ENCODE measurements at places on chromosomes 4 and X.

- no peak for DNase-seq
Observed at GRCh38 chrX:68163441-68163840, 269.9 kb downstream of the OPHN1 start.

DNA sequence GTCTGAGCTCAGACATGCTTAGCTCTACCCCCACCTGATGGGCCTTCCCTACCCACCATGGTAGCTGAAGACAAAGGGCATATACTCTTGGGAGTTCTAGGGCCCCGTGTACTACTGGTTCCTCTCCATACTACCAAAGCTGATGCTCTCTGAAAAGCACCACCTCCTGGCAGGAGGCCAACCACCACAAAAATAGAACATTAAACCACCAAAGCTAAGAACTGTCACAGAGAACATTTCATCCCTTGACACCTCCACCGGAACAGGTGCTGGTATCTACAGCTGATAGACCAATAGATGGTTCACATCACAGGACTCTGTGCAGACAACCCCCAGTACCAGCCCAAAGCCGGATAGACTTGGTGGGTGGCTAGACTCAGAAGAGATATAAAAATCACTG, 13.4 kb downstream of the EDA2R start:
- no peak for DNase-seq

GRCh38 chr4:24235618-24236017, 345.8 kb upstream of the PPARGC1A start:
- DNase-seq = no peak

DNA sequence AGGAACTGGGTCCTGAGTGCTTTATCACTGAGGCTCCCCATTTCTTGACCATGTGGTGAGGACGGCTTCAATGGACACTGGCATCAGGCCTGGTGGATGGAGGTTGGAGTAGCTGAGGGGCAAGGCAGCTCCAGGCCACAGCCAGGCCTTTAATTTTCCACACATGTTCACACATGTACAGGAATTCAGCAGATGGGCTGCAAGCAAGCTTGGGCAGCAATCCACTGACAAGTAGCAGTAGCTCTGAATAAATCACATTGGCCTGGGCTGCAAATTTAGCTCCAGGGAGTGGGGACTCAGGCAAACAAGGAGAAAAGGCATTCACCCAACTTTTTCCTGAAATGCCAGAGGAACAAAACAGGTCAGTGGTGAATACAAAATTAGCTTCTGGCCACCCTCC, 107.8 kb upstream of the SCML1 start:
- no peak for DNase-seq

Measured in activated naive CD4-positive, alpha-beta T cell (primary cell).